Foreskin fibroblast (primary cell): ENCODE measurements at places on chromosomes 4 and X.

GRCh38 chrX:13599491-13599890 lies 30.1 kb downstream of the EGFL6 start:
- no peak for DNase-seq

DNA sequence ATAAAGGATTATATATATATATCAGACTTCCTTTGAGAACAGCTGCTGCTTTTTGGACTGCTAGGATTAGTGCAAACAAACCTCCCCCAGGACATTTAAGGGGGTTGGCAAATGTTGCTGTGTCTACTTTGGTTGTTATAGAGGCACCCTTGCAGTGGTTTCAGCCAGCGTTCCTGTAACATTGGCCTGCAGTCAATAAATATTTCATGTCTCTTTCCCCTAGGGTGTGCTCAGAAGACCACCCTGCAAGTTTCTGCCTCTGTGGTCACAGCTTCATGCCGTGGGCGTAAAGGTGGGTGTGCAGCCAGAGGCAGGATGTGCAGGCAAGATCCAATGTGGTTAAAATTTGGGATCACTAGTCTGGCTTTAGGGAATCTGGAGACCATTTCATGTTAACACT lies 28.9 kb downstream of the FGF5 start:
- no peak for DNase-seq

- peak; percentile 29 for DNase-seq
Measured at GRCh38 chr4:105140684-105141490, 5.8 kb upstream of the TET2 start.

DNA sequence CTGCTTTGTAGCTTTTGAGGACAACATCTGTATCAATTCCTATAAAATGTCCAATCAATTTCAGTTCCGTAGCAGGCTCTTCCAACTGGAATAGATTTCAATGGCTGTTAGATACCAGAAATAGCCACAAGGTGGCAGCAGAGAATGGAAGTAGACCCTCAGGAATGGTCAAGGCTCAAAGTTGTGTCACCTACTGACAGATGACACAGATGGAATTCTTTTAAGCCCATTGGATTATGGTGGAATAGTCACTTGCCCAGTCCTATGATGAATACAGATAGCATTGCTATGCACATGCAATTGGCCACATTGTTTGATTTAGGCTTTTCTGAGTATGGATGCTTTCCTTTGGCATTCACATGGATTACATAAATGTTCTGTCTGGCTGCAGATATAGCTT lies 130.4 kb upstream of the RADX start:
- peak; percentile 69 for DNase-seq

DNA sequence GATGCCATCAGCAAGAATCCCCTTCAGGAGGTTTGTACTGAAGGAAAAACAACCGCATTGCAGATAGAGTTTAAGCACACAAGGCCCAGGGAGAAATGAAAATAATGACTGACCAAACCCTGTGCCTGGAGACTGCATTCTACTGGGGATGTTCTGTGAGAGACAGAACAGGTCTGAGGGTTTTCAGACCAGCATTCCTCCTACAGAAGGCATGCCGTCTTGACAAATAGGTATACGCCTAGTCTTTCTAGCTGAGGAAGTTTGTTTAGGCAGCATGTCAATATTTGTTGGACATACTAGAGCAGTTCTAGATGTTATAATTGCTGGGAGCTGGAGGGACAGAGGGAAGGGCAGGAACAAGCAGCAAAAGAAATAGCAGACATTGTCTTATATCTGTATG lies 68.4 kb upstream of the SCOC start:
- DNase-seq: no peak
